ENCODE measurements at places on chromosomes 13 and 19.

DNA sequence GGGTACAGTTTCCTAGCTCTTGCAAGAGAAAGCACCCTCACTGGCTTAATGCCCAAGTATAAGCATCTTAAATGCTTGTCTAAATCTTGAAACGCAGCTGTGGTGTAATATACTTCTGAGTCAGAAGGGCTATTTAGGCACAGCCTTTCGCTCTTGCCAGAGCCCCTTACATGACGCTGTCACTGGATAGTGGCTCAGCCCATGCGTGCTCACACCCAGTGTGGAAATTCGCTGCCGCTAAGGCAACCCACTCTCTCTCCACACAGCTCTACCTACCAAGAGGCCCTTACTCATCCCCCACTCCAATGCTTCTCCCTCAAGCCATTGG is 24.0 kb downstream of the UQCRFS1 start:
- no peak for DNase-seq

GRCh38 chr13:104491916-104492315 is 1425.7 kb upstream of the SLC10A2 start:
- no peak for DNase-seq

- DNase-seq, result no peak
Measured at GRCh38 chr19:35206379-35206778, 22.2 kb downstream of the FAM187B start.

DNA sequence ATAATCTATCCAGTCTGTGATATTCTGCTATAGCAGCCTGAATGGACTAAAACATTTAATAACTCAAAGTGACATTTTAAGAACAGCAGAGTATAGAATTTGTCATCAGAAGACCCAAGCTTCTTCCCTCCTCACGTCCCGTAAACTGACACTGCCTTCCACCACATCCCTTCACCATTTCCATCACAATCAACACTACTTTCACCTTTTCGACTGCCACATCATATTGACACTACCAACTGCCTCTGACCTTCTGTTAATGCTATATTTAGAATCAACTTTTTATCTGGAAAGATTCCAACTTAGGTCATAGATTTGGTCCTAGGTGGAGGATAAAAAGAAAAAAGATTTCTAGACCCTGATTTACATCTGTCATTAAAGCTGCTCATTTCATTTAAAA is 39.6 kb downstream of the STOML3 start:
- DNase-seq, result no peak

DNA sequence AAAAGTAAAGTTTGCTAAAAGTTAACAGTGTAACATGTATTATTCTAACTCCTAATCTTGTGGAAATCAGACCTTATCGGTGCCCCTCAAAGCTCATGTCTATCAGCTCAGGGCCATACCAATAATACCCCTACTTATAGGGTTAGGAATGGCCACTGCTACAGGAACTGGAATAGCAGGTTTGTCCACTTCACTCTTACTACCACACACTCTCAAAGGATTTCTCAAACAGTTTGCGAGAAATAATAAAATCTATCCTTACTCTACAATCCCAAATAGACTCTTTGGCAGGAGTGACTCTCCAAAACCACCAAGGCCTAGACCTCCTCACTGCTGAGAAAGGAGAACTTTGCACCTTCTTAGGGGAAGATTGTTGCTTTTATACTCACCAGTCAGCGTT is 1677.7 kb downstream of the OLFM4 start:
- no peak for DNase-seq

DNA sequence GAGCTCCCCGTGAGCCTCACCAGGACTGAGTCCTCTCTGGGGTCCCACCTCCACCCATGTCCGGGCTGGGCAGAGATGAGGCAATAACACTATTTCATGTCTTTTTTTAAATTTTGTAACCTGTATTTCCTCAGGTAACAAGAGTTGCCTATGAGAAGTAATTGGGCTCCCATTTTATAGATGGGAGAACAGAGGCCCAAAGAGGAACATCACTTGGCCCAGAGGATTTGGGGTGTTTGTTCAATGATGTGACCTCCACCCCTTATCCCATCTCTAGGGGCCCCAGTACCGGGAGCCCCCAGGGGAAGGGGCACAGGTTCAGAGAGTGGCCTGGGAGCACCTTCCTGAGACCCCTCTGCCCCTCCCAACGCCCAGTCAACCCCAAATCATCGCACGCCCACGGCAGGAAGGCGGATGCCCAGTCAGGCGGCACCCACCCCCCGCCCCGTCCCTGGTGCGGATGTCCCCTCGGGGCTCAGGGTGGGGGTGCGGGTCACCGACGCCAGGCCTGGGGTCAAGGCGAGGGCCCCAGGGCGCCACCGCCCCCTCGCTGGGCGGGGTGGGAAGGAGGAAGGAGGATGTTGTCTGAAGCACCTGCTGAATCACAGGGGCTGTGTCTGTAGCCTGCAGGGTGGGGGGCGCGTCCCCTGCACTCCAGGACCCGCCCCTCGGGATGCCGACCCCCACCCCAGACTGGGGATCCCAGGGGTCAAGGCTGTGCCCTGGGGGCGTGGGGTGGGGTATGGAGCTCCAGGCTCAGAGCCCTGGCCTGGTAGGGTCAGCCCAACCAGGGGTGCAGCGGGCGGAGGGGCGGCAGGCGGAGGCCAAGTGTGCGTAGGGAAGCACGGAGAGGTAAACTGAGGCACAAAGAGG is 9.0 kb upstream of the CIRBP start:
- no peak for DNase-seq

DNA sequence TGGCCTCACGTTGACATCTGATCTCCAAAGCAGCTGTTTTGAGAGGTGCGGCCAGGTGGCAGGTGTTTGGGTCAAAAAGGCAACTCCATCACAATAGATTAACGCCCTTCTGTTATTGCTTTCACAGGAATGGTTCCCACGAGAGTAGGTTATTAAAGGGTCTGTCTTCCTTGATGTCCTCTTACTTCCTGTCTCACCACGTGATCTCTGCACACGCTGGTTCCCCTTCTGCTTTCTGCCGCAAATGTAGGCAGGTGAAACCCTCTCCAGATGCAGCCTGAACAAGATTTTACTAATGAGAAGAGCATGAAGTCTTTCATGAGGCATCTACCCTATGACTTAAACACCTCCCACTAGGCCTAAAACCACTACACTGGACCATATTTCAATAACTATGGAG is 22.8 kb upstream of the ZNF564 start:
- DNase-seq, result no peak

DNA sequence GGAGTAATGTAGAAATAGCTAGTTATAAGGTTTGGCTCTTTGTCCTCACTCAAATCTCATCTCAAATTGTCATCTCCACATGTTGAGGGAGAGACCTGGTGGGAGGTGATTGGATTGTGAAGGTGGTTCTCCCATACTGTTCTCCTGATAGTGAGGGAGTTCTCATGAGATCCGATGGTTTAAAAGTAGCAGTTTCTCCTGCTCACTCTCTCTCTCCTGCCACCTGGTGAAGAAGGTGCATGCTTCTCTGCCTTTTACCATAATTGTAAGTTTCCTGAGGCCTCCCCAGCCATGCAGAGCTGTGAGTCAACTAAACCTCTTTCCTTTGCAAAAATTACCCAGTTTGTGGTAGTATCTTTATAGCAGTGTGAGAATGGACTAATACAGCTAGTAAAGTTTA is 849.4 kb downstream of the DACH1 start:
- no peak for DNase-seq

- DNase-seq, result no peak
Measured at GRCh38 chr13:57675526-57675925, 44.0 kb downstream of the PCDH17 start.

DNA sequence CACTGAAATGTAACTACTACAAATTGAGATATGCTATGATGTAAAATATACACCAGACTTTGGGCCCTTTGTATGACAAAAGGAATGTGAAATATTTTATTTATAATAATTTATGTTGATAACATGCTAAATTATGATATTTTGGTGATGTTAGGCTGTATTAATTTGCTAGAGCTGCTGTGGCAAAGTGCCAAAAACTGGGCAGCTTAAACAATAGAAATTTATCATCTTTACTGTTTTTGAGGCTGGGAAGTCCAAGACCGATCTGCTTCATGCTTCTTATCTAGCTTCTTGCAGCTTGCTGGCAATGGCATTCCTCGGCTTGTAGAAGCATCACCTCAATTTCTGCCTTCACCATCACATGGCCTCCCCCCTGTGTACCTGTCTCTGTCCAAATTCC is 245.0 kb downstream of the GPC5 start:
- DNase-seq, result no peak

- no peak for DNase-seq
Measured at GRCh38 chr13:101230271-101230890, 185.9 kb downstream of the NALCN start.

- no peak for DNase-seq
Measured at GRCh38 chr19:4027146-4027545, 19.6 kb downstream of the PIAS4 start.

DNA sequence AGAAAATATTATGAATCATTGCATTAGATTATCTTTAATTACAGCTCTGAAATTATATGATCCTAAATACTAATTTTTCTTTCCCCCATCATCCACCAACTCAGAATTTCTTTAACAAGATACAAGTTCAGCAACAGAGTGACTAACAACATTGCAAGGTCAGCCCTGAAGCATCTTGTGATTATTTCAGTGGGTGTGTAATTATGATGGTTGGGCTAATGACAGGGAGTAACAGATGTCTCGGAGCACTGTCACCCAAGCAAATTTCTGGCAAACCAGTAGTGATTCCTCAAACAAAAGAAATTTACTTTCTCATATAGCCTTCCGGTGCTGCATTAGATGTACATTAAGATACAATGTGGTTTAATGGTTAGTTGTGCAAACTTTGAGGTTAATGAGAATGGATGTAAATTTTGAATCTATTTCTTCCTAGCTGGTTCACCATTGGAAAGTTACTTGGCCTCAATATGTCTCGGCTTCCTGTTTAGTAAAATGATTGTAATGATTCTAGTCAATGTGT is 238.9 kb downstream of the ITGBL1 start:
- no peak for DNase-seq

GRCh38 chr19:10538204-10538983 is 5.3 kb upstream of the ATG4D start:
- DNase-seq, result no peak

DNA sequence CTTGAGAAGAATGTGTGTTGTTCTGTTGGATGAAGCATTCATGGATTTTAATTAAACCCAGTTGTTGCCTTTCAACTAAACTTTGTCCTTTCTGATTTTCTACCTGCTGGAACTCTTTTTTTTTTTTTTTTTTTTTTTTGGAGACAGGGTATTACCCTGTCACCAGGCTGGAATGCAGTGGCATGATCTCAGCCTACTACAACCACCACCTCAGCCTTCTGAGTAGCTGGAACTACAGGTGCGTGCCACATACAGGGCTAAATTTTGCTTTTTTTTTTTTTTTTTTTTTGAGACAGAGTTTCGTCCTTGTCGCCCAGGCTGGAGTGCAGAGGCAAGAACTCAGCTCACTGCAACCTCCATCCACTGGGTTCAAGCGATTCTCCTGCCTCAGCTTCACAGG is 6.9 kb downstream of the ZNF791 start:
- DNase-seq, result no peak

GRCh38 chr13:113732961-113733950 is 25.8 kb upstream of the TMEM255B start:
- DNase-seq, result no peak

DNA sequence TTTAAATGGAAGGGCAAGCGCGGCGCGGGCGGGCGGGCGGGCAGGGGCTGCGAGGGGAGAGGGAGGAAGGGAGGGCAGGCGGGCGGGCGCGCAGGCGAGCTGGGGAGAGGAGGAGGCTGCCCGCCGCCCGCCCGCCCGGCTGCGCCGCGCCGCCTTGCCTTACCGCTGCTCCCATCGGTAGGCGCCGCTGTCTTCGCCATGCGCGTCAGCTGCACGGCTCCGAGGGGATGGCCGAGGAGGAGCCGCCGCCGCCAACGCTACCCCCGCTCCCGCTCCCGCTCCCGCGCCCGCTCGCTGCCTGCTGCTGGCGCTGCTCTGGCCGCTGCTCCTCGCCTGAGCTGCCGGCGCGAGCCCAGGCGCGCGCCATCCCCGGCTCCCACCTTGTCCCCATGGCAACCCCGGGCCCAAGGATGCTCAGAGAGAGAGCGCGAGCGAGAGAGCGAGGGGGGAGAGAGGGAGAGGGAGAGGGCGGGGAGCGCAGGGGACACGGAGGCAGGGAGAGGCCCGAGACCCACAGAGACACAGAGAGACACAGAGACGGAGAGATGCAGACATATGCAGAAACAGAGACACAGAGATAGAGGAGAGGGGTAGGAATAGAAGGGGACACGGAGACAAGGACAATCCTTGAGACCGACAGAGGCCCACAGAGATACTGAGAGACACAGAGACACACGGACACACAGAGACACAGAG is 40.3 kb downstream of the DEDD2 start:
- DNase-seq, result no peak

- DNase-seq, result peak; percentile 67
Measured at GRCh38 chr19:49363268-49364082, at the start of gene DKKL1. Gene DKKL1, plus strand, starts transcription at chr19:49363877. Its CDS starts 122 bp downstream, at chr19:49363999.

GRCh38 chr13:94006296-94006695 is 473.2 kb downstream of the DCT start:
- no peak for DNase-seq

Data from esophagus squamous epithelium (tissue), 5 donors.